Gastrocnemius medialis (tissue), 4 donors: ENCODE measurements at places on chromosomes 5 and 9. TPM values are rescaled to one million over a fixed set of nuclear protein-coding genes. Genes with fewer than 3 reads are reported as not detected.

DNA sequence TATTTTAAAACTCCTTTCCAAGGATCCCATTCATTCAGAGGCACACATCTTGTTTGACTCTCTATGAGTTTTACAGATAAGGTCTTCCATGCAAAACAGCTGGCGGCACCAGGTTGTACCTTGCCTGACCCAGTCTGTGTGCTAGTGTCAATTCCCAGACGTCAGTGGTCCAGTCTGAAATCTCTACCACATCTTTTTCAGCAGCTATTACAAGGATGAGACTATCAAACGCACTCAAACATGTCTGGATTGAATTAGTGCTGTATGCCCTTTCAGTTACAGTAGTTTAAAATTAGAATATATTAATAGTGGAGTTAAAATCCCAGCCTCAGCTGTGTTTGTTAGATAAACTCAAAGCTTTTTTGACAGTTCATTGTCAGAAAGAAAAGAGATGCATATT lies 11.7 kb downstream of the CDC14B start:
- H3K4me1 ChIP-seq = peaks cover 21% of the 10 kb centered on the region
- no peaks in the 10 kb centered on the region for H3K36me3 ChIP-seq
- no peak overlapping the region for H3K4me3 ChIP-seq
- no peak overlapping the region for H3K27ac ChIP-seq
- no peaks in the 10 kb centered on the region for H3K27me3 ChIP-seq
- no peak for DNase-seq

DNA sequence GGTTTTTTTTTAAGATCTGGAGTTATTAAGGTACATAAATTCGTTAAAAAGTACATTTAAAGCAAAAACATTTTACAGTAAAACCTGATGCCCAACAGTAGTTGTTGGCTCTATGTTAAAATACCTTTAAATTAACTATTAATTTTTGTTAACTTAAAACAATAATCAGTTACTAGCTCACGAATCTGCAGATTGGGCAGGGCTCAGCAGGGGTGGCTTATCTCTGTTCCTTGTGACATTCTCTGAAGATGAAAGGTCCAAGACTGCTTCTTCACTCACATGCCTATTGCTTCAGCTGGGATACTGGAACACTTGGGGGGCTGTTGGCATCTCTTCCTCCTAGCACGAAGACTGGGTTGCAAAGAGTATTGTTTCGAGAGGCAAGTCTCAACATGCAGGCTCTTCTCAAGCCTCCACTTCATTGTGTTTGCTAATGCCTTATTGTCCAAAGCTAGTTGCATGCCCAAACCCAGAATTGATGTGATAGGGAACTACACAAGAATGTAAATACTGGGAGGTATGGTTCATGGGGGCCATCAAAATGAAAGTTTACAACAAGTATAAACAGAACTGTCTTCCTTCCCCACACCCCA lies 46.6 kb downstream of the MAP3K1 start:
- no peak overlapping the region for H3K4me3 ChIP-seq
- H3K4me1 ChIP-seq = no peaks in the 10 kb centered on the region
- H3K27me3 ChIP-seq = no peaks in the 10 kb centered on the region
- peaks cover 7% of the 10 kb centered on the region for H3K36me3 ChIP-seq
- no peak overlapping the region for H3K27ac ChIP-seq

TLX3 gene
- total RNA-seq = not detected

PRR7 gene
- 0.63 TPM for total RNA-seq

ARL10 gene
- total RNA-seq = 1.4 TPM
